ENCODE measurements at places on chromosomes 7 and 10.

GRCh38 chr7:106652909-106653308 lies 8.0 kb downstream of the CCDC71L start:
- no peak for DNase-seq

DNA sequence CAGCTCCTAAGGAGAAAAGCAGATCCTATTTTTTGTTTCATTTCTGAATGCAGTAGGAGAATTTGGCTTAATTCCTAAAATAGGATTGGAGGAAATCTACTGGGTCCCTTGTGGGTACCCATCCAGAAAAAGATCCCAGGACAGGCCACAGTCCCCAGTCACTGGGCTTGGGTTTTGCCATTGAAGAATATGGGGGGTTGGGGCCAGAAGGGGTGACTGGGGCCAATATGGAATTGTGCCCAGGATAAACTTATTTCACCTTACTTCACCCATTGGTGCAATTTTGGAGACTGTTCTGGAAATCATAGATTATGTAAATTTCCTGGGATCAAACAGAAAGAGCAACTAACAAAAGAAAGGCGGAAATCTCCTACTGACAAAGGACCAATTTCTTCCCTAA lies 5.0 kb downstream of the HOXA5 start:
- no peak for DNase-seq

DNA sequence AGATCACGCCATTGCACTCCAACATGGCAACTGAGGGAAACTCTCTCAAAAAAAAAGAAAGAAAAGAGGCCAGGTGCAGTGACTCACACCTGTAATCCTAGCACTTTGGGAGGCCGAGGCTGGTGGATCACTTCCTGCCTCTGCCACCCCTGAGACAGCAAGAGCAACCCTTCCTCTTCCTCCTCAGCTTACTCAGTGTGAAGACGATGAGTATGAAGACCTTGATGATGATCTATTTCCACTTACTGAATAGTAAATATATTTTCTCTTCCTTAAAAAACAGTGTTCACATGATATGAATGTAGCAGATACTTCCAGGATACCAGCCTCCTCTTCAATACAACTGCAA lies 2.1 kb upstream of the ZKSCAN1 start:
- no peak for DNase-seq

DNA sequence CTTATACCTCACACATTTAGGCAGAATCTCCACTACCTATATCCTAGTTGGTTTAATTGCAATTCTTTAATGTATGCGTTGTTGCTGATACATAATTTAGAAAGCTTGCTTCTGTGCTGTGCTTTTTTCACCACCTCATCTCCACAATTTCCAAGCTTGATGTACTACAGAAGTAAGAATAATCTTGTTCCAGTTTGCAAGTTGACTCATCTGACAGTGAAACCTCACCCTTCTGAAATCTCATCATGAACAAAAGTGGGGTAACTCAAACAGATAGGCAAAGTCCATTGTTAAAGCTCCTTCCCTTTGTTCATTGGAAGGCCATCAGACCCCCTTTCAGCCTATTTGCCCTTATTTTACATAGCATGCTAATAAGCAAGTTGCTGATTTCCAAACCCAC lies 13.6 kb downstream of the EIF4EBP2 start:
- no peak for DNase-seq

GRCh38 chr7:128755819-128756476 lies 16.8 kb downstream of the CALU start:
- DNase-seq = no peak

DNA sequence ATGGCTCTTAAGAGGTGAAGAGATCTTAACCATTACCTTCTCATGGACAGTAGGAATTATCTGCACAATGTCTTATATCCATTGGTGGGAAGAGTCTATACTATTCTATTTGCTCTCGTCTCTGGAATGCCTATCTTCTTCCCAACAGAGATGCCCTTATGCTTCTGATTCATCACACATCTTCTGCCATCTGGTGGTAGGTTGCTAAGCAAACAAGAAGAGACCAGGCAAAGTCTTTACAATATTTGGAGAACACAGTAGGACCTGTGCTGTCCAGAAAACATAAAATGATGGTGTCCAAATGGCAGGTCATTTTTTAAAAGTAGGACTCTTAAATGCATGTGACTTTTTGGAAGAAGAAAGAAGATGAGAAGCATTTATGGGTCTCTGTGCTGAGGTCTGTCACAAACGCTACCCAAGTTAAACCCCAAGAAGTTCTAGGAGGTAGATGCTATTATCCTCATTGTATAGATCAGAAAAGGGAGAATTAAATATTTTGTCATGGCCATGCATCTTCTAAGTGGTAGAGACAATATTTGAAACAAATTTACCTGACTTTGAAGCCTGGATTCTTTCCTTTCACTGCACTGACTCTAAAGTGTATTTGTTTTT lies 67.8 kb upstream of the NXPH1 start:
- no peak for DNase-seq

- no peak for DNase-seq
Observed at GRCh38 chr7:8637322-8637721, 203.9 kb downstream of the NXPH1 start.

Data from stimulated activated CD8-positive, alpha-beta memory T cell treated with anti-CD3 and anti-CD28 coated beads, Interleukin-4, amount 100 ng/mL, for 1 hour (primary cell).